ENCODE measurements at places on chromosomes 16 and 17. TPM values are rescaled to one million over a fixed set of nuclear protein-coding genes. Genes with fewer than 3 reads are reported as not detected.

DNA sequence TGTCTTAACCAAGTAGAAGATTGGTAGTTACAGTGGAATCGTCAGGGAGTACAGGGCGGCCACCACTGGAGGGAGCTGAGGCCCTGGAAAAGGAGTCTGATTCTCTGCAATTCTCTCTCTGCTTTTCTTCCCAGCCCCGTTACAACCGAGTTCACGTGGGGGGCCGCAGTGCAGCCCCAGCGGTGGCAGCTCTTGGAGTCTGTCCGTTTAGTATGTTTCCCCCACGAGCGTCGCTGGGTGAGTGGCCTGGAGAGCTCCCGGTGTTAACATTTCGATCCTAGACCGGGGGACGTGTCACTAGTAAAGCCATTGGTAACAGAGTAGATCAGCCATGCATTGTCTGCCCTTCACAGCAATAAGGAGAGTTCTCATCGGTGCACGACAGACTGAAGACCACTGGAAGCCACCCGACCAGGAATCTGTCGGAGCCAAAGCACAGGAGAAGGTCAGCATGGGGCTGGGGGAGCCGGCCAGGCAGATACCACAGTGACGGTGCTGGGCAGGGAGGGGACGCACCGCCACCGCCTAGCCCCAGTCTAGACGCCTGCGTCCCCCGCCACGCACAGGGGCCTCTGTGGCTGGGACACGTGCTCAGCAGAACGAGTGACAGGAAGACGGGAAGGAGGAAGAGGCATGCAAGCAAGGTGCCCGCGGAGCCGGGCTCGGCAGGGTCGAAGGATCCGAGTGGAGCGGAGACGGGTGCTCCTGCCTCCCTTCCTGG is 15.7 kb downstream of the SLC16A3 start:
- no peak for DNase-seq

GRCh38 chr17:21376759-21377690 is 868 bp downstream of the KCNJ12 start:
- peak; percentile 58 for DNase-seq

TMEM238L gene
- polyA plus RNA-seq = 1.0 TPM

- DNase-seq = peak; percentile 67
Observed at GRCh38 chr16:9797306-9797705, 384.9 kb downstream of the GRIN2A start.

DNA sequence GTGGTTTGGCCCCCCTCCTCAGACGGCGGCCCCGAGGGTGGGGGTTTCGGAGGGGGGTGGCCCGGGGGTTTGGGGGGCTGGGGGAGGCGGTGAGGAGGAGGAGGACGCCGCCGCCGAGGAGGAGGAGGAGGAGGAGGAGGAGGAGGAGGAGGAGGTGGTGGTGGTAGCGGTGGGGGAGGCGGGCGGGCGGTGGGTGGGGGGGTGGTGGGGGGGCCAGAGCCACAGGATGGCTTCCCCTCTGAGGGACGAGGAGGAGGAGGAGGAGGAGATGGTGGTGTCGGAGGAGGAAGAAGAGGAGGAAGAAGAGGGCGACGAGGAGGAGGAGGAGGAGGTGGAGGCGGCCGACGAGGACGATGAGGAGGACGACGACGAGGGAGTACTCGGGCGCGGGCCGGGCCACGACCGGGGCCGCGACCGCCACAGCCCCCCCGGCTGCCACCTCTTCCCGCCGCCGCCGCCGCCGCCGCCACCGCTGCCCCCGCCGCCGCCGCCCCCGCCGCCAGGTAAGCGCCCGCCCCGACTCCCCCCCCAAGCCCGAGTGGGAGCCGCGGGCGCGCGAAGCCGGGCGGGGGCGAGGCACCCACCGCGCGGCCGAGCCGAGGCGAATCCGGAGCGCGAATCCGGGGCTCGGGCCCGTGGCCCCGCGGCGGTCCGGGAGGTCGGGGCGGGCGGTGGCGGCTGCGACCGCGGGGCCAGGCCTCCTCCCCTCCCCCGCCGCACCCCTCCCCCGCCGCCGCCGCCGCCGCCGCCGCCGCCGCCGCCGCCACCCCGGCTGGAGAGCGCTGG is 3.8 kb upstream of the CHD3 start:
- DNase-seq = peak; percentile 32

DNA sequence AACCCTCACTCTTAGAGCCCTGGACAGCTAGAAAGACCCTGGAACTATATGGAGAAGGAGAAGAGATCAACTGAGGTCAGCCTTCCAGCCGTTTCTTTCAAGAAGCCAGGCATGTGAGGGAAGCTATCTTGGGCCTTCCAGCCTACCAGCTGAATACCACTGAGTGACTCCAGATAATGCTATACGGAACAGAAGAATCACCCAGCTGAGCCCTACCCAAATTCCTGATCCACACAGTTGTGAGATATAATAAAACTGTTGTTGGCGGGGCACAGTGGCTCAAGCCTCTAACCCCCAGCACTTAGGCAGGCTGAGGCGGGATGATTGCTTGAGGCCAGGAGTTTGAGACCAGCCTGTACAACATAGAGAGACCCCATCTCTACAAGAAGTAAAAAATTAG is 26.2 kb upstream of the MYH10 start:
- DNase-seq = no peak

KRTAP2-3 gene
- polyA plus RNA-seq = not detected

- peak; percentile 77 for DNase-seq
Observed at GRCh38 chr17:80481284-80482057, 5.1 kb upstream of the NPTX1 start.

PFN1 gene
- 706 TPM for polyA plus RNA-seq

GRCh38 chr17:79595921-79596320 is 14.9 kb downstream of the RBFOX3 start:
- no peak for DNase-seq

GRCh38 chr17:56510554-56511342 is 82.8 kb upstream of the NOG start:
- DNase-seq = no peak

CCL4L2 gene
- polyA plus RNA-seq = 20.8 TPM

CD300A gene
- polyA plus RNA-seq = 0.47 TPM

DNA sequence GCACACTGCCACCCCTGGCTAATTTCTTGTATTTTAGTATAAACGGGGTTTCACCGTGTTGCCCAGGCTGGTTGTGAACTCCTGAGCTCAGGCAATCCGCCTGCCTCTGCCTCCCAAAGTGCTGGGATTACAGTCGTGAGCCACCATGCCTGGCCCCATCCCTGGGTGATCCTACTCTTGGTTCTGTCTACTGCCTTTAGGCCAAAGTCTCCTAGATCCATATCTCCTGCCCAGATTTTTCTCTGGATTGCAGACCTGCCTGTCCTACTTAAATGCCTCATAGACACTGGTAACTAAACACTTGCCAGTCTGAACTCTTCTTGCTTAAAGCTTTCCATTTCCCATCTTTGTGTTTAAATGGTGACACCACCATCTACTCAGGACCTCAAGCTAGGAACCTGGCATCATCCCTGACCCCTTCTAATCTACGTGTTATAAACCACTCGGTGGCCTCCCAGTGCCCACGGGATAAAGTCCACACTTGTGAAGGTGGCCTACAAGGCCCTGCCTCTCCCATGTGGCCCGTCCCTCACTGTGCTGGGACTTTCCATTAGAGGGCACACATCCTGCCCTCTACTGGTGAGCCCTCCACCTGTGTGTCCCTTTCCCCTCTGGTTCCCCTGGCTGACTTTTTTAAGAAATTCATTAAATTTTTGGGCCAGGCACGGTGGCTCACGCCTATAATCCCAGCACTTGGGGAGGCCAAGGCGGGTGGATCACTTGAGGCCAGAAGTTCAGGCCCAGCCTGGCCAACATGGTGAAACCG is 51.1 kb downstream of the USP43 start:
- no peak for DNase-seq

DNA sequence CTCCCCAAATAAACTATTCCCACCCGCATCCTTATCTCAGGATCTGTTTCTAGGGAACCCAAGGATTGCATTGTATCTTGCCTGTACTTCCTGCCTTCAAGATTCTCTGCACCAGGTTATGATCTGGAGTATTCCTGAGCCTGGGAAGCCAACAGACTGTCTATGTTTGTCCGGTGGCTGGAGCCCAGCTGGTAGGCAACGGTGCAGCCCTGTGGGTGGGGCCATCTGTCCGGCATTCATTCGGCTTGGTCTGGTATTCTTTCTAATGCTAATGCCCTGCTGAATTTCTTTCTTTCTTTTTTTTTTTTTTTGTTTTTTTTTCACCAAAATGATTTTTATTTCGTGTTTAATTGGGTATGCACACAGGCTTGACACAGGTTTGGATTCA is 20.7 kb upstream of the TVP23A start:
- no peak for DNase-seq

GRCh38 chr17:2063261-2064146 is 8.6 kb downstream of the HIC1 start:
- no peak for DNase-seq

CPHXL2 gene
- polyA plus RNA-seq = not detected

GRCh38 chr16:86911437-86911958 is 333.1 kb downstream of the FOXL1 start:
- DNase-seq = no peak

NXN gene
- 88.0 TPM for polyA plus RNA-seq

HOXB1 gene
- not detected for polyA plus RNA-seq

DNA sequence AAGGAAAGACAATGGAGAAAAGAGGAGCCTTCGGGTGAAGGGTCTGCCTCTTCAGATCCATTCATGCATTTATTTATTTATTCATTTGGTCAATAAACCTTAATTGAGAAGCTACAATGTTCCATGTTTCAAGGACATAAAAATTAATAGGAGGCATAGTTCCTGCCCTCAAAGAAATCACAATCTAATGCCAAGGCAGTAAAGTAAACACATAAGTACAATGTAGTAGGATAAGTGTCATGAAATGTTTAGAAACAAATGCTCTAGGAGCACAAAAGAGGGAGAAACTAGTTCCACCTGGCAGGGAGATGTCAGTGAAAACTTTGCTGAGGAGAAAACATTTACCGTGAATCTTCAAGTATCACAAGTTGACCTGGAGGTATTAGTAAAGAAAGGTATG is 103.5 kb upstream of the NOG start:
- no peak for DNase-seq

DNA sequence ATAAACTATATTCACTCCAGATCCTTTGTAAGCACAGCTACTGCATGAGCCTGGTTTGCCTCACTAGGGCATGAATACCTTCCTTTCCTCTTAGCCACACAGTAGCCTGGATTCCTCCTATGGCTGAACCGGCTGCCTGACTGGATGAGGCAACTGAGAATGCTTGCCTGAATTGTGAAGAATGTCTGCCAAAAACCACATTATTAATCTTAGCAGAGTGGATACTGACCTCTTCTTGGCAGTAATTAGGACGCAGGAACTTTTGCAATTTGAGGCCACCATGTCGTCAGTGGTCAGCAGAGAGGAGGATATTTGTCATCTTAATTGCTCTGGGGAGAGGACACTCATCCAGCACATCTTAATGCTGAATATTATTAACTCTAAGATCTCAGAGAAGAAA is 651.8 kb upstream of the GOT2 start:
- DNase-seq = no peak

GRCh38 chr17:35368081-35368830 is 5.2 kb downstream of the SLFN11 start:
- DNase-seq = no peak

- no peak for DNase-seq
Observed at GRCh38 chr17:82598256-82599119, 49.8 kb downstream of the WDR45B start.

FSCN2 gene
- 0.40 TPM for polyA plus RNA-seq

DNA sequence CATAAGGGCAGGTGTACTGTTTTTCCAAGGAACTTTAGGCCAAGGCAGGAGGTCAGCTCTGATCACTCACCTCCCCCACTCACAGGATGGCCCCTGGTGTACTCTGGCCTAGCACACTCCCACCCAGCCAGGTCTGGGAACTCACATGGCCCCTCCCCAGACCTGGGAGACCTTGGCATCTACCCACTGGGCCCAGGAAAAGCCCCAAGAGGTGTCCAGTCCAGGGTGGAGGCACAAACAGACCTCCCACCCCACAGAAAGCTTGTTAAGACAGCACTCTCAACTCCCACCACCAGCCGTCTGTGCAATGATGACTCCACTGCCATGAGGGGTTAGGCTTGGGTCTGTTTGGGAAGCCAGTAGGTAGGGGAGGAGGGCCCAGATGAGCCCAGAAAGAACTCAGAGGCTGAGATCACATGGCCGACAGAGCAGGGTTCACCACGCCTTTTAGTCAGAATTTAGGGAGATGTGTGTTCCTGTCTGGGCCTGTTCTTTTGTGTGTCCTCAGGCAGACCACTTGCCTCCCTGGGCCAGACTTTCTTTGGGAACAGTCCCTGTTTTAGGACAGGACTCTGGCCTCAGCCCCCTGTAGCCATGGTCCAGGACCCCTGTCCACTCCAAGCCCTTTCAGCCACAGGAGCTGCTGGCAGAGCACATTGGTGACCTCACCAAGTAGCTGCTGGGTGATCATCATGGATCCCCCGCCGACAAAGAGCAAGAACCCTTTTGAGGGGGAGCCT is 12.1 kb upstream of the CBFB start:
- DNase-seq = no peak

GRCh38 chr16:80614908-80615671 is 74.3 kb downstream of the DYNLRB2 start:
- DNase-seq = peak; percentile 28

FOXN1 gene
- polyA plus RNA-seq = not detected

TEX14 gene
- 0.05 TPM for polyA plus RNA-seq

GRCh38 chr17:76553178-76553908 is 13.5 kb downstream of the PRCD start:
- DNase-seq = no peak

RHBDL1 gene
- polyA plus RNA-seq = 4.2 TPM

DNA sequence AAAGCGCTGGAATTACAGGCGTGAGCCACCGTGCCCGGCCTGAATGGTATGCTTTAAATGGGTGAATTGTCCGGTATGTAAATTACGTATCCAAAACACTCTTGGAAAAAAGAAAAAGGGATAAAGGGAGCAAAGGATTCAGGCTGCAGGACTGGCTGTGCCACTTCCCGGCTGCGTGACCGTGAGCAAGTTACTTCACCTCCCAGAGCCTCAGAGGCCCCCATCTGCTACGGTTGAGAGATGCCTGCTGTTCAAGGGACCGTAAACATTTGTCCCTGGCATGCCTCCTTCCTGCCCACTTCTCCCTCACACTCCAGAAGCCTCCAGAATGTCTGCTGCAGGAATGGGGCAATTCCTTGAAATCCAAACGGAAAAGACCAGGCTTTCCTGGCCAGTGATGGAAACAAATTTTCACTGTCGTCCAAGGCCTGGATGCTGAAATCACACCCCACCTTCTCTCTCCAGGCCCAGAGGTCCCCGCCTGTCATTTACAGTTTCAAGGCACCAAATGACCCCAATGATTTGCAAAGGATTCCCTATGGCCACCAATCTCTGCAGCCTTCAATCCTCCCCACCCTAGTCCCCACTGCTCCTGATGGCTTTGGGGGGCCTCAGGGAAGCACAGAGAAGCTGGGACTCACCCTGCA is 22.9 kb upstream of the LITAF start:
- DNase-seq = no peak

DNA sequence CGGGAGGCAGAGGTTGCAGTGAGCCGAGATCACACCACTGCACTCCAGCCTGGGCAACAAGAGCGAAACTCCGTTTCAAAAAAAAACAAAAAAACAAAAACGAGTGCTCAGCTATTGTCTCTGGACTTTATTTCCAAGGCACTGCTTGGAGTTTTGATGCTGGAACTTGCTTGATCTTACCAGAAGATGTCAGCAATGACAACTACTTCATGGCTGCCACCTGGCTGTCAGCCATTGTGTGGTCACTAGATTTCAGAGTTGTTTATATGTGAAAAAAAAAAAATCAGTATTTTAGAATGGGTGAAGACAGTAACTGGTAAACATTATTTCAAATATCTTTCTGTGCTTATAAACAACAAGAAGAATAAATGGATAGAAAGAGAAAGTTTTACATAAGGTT is 26.3 kb upstream of the OR4D1 start:
- DNase-seq = peak; percentile 43
